CD8-positive, alpha-beta T cell (primary cell): ENCODE measurements at places on chromosomes 3 and 15.

- DNase-seq: no peak
These were observed 6.2 kb downstream of the PRTG start for GRCh38 chr15:55736756-55737155.

DNA sequence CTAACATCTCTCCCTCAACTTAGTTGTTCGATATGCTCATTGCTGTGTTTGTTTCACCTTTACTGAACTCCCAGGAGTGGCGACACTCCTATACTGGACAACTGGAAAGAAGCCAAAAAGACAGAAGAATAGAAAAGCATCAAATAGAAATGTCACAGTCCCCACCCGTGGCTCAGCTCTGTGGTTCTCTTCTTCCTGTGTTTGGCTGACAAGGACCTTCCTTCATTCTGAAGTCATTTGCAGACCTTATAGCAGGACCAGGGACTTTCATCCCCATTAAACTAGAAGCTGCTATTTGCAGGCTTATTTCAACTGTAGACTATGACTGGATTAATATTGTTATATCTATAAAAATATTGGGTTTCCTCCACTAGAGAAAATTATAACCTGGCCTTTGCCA is 125.9 kb downstream of the NECTIN3 start:
- DNase-seq: no peak

GRCh38 chr3:43148033-43148432 is 42.2 kb upstream of the POMGNT2 start:
- DNase-seq: no peak

GRCh38 chr15:85592148-85592547 is 202.6 kb downstream of the KLHL25 start:
- DNase-seq: no peak

GRCh38 chr3:180306691-180307090 is 270.0 kb upstream of the PEX5L start:
- DNase-seq: no peak

GRCh38 chr15:69941301-69941605 is 156.5 kb downstream of the TLE3 start:
- no peak for DNase-seq

GRCh38 chr3:102791641-102792589 is 357.1 kb downstream of the ZPLD1 start:
- no peak for DNase-seq

GRCh38 chr3:110946810-110947209 is 124.8 kb upstream of the NECTIN3 start:
- no peak for DNase-seq

DNA sequence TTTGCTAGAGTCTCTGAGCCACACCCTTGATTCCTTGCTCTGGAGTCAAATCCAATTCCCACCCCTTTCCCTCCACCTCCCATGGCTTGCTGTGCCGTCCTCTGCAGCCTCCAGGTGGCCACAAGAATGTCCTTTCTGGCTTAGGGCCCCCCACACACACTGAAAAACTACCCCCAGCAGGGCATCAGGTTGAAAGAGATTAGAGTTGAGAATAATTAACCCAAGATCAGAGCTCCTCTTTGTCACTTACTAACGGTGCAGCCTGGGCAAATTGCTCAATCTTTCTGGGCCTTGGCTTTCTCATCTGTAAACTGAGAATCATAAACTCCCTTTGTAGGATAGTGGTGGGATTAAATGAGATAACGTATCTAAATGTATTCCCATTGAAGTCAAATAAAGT is 78.5 kb downstream of the MRPL46 start:
- DNase-seq: no peak

DNA sequence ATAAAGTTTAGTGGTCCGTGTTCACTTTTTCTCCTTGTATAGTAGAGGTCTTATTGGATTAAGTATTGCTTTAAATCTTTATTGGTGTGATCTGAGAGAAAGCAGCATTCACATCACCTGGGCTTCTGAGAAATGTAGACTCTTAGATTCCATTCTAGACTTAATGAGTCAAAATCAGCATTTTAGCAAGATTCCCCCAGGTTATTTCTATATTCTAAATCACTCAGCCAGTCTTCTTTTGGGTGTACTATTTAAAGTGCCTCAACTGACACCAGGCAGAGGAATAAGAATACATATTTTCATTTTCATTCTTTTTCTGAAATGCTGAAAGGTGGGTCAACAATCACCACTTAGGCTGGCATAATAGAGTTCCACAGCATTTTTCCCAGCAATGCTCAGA is 481.7 kb downstream of the TUSC7 start:
- no peak for DNase-seq

- no peak for DNase-seq
These were observed 27.4 kb upstream of the PLA2G4E start for GRCh38 chr15:42048080-42048820.

- DNase-seq: peak; percentile 50
These were observed 9.4 kb upstream of the MESP1 start for GRCh38 chr15:89760303-89761008.

DNA sequence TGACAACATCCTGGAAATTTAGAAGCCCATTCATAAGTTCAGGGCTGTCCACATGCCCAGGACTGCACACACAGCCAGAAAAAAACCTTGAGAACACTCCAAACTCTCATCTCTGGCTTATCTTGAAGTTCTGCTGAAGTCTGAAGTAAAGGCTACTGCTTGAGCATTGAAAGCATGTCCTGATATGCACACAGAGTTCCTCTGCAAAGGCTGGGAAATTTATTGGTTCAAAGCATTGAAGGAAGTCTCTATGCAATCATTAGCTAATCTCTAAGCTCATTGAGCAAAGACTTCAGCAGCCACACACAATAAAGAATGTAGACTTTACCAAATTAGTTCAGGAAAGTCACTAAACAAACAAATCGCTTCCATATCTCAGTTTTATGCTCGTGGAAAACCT is 162.0 kb upstream of the STT3B start:
- no peak for DNase-seq

GRCh38 chr3:127068871-127069270 is 86.0 kb downstream of the PLXNA1 start:
- no peak for DNase-seq

GRCh38 chr3:105790534-105790933 is 78.3 kb downstream of the CBLB start:
- DNase-seq: no peak

GRCh38 chr15:43268111-43269105 is 1.7 kb upstream of the TGM5 start:
- no peak for DNase-seq

- no peak for DNase-seq
These were observed 54.3 kb downstream of the SLC30A4 start for GRCh38 chr15:45468294-45468693.

DNA sequence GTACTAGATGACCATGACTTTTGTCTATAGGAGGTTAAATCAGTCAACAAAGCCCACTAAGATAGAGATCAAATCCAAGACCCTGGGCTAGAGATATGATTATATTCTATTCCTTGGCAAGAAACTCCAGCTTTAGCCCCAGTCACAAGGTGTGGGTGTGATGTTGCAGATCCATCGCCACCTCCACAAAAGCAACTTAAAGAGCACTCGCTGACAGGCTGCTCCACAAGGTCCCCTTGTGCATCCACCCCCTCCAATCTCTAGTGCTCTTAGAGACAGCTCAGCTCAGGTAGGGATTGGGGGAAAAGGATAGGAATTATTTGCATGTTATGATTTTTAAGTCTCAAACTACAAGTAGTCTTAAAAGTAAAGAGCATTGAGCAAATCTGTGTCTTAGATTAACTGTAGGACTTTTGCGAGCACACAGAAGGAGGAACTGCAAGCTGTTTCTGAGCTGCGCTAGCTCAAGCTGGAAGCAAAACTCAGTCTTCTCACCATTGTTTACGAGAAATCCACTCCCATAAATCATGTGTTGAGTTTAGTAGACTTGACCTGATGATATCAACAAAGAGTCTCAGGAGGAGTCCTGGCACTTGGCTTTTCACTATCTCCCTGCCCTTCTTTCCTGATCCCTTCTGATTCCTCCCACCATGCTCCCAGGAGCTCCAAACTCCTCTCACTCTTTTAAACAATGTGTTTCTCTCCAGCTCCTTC is 177.6 kb downstream of the STAC start:
- DNase-seq: no peak

DNA sequence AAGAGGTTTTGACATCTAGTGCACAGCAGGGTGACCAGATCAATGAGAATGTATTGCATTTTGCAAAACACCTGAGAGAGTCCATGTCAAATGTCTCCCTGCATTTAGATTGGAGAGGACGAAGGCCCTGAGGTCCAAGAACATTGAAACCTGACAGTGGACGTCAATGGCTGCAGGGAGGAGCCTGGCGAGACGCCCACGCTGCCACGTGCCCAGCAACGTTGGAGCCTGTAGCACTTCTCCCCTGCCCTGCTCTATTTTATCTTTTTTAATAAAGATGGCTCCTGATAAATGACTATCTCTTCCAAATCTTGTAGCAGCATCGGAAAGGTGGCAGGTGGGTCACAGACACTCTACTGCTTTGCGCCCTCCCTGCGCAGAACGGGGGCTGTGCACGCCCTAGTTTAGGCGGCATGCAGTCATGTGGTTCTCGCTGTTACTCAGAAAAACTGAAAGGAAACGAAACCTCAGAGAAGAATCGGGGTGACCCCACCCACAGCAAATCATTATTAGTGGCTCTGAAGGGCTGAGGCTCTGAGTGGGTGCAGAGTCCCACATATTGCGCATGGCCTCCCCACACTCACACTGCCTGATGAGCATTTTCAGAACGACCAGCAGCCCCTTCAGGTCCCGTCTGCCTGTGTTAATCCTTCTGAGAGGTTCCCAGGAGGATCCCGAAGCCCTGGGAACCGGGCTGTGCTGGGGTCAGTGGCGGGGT is 62.5 kb upstream of the TAMM41 start:
- no peak for DNase-seq

GRCh38 chr3:14216257-14217048 is 37.8 kb downstream of the LSM3 start:
- DNase-seq: peak; percentile 40

DNA sequence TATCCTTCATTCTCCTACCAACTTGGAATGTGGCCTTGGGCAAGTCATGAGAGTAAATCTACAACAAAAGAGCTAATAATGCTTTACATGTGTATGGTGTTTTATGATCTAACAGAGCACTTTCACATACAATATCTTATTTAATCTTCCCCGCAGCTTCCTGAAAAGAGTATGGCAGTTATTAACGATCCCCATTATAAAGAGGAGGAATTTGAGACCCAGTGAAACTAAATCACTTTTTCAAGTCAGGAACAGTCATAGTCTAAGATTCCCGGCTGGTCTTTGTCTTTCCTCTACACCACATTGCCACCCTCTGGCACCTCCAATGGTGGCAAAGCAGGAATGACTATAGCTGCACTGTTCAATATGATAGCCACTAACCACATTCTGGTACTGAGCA is 69.7 kb upstream of the CMSS1 start:
- no peak for DNase-seq

GRCh38 chr3:107861422-107861821 is 229.4 kb downstream of the CD47 start:
- no peak for DNase-seq

- no peak for DNase-seq
These were observed 20.5 kb downstream of the MRPS11 start for GRCh38 chr15:88487796-88488523.

- no peak for DNase-seq
These were observed 66.1 kb upstream of the NR2F2 start for GRCh38 chr15:96264351-96264798.

GRCh38 chr3:184949251-184949965 is 137.4 kb downstream of the VPS8 start:
- no peak for DNase-seq

- no peak for DNase-seq
These were observed 231.0 kb upstream of the RASGRP1 start for GRCh38 chr15:38795471-38796245.

GRCh38 chr3:156738251-156738650 is 63.9 kb downstream of the TIPARP start:
- DNase-seq: no peak

- DNase-seq: no peak
These were observed 131.1 kb upstream of the BFSP2 start for GRCh38 chr3:133268726-133269134.

DNA sequence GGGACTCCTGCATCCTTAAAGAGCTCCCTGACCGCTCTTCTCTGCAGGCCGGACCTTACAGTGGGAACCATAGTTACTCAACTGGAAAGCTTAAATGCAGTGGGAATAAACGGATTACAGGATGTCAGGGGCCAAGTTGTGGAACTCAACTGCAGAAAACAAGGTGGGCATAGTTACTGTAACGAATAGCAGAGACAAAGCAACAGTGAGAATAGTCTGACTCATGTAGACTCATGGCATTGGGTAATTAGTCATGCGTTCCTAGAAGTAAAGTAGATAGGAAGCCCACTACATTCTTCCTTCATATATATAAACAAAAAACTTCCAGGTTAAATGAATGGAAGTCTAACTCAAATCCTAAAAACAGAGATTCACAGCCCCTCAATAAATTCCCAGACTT is 95.5 kb upstream of the CHRNA7 start:
- DNase-seq: no peak

DNA sequence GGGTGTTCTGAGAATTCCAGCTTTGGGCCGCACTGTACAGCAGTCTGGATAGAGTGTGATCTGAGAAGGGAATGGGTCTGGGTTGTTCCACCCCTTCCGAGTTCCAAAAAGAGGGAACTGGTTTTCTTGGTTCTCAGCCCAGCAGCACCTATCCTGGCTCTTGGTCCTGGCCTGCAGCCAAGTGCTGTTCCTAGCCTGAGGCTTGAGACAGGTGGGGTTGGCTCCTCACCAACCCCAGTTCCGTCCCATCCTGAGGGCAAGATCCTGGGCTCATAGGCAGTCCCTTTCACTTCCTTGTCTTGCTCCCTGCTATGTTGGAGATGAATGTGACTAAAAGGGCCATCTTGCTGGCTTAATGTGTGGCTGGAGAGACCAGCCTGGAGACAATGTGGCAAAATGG is 15.2 kb downstream of the IVD start:
- no peak for DNase-seq

GRCh38 chr3:186451371-186451770 is 89.3 kb upstream of the DGKG start:
- no peak for DNase-seq

DNA sequence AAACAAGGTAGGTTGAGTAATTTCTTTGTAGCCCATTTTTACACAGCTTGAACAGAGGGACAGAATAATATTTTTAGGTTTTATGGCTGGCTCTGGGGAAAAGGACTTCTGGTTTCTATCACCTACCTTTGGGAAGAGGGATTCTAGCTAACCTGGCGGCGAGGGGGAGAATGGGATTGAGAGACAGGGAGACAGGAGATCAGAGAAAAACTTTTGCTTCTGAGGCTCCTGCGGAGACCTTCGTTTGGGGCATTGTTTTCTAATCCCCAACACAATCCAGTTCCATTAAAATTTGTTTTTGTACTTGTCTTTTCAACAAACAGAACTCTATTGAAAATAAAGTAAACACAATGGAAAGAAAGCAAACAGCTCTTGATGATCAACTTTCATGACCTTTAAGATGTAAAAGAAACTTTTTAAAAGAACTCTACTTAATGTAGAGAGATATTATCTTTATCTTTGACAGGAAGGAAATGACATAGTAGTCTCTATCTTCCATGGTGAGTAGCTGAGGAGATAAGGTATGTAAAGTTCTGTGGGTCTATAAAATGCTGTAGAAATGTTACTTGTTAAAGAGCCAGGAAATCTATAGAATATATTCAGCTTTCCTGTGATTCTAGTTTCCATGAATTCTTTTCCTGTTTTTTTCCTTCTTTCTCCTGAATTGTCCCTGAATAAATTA is 37.0 kb upstream of the P2RY1 start:
- DNase-seq: no peak
